RKO (cell line): ENCODE measurements at places on chromosomes 1 and 21.

GRCh38 chr1:207670192-207670591 is 25.3 kb downstream of the CR1L start:
- DNase-seq, result no peak

GRCh38 chr21:34911360-34911759 is 137.7 kb downstream of the RUNX1 start:
- no peak for DNase-seq

- DNase-seq, result peak; percentile 39
These were observed 191.2 kb downstream of the RERE start for GRCh38 chr1:8625981-8626898.

DNA sequence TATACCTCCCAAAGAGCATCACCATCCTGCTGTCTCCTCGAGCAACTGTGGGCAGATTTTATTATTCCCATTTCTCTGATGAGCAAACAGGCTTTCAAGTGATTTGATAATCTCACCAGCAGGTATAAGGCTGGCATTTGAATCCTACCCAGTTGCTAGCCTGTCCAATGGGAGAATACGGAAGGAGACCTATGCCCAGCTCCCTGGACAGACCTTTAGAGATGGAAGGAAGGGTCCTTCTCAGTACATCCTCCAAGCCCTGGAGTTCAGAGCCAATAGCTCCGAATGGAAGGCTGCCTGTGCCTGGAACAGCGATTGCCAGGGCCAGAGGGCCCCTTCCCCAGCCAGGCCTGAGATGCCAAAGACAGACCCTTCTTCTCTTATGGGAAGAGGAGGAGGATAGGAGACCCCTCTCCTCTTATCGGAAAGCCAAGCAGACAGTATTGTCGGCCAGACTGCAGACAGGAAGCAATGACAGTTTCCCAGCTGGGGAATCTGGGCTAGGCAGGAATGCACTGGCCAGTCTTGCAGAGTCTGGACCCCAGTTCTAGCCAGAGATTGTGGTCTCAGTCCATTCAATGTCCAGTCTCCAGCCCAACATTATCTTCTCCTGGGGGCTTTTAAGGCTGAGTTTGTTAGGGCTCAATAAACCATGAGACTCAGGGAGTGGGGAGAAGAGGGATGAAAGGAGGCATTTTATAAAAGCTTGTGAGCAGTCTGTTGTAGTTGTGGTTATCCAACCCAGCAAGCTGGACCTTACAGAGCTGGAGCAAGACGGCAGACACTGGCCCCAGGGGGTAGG is 2.0 kb downstream of the IFFO2 start:
- peak; percentile 24 for DNase-seq

GRCh38 chr1:20366056-20366462 is 75.4 kb downstream of the VWA5B1 start:
- no peak for DNase-seq

DNA sequence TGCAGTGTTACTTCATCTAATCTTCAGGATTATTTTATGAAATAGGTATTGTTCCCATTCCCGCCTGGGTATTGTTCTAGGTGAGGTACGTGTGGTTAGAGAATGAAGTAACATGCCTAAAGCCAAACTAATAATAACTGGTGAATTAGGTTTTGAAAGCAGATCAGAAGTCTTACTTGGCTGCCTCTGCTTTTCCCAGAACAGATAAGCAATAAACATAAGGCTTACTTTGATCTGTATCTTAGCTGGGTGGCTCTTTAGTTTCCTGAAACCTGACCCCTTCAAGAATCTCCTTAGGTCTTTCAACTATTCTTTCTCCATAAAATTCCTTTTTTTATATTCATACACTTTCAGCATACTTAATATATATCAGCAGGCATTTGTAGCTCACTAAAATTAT is 65.3 kb downstream of the VAV3 start:
- no peak for DNase-seq

DNA sequence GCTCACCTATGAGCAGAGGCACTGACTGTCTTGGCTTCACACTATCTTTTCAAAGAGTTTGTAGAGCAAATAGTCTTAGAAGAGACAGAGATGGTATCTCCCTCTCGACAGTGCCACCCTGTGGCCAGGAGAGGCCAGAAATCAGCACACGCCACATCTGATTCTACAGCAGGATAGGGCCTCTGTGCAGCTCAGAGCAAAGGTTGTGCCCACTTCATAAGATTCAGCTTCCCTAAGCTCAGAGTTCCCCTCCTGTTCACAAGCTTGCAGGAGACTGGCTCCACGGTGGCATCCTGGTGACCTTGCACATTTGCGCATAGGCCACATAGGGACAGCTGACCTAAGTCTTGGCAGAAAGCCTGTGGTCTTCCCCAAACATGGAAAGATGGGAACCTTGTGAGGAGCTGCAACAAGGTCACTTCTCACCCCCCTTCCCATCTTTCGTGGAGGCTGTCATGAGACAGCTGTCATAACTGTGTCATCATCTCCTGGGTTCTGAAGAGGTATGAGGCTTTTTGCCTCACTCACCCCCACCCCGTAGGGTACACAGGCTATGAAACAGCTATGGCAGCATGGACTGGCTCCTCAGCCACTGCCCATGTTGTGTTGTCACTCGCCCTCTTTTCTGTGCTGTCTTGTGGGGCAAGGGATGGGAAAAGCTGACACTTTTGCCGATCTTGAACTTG is 3.0 kb downstream of the ITLN2 start:
- peak; percentile 37 for DNase-seq

GRCh38 chr21:17560377-17561025 is 47.7 kb downstream of the CXADR start:
- DNase-seq, result no peak

- DNase-seq, result no peak
These were observed 165.5 kb upstream of the NR5A2 start for GRCh38 chr1:199862047-199862446.

GRCh38 chr1:231241750-231242149 is 738 bp downstream of the GNPAT start:
- DNase-seq, result peak; percentile 22

DNA sequence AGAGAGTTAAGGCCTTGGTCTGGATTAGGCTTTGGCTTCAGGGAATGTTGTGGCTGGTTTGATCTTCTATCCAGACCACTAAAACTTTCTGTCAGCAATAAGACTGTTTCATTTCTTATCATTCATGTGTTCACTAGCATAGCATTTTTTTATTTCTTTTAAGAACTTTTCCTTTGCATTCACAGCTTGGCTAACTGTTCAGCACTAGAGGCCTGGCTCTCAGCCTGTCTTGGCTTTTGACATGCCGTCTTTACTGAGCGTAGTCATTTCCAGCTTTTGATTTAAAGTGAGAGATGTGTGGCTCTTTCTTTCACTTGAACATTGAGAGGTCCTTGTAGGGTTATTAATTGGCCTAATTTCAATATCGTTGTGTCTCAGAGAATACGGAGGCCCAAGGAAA is 62.5 kb downstream of the RNF220 start:
- DNase-seq, result no peak

DNA sequence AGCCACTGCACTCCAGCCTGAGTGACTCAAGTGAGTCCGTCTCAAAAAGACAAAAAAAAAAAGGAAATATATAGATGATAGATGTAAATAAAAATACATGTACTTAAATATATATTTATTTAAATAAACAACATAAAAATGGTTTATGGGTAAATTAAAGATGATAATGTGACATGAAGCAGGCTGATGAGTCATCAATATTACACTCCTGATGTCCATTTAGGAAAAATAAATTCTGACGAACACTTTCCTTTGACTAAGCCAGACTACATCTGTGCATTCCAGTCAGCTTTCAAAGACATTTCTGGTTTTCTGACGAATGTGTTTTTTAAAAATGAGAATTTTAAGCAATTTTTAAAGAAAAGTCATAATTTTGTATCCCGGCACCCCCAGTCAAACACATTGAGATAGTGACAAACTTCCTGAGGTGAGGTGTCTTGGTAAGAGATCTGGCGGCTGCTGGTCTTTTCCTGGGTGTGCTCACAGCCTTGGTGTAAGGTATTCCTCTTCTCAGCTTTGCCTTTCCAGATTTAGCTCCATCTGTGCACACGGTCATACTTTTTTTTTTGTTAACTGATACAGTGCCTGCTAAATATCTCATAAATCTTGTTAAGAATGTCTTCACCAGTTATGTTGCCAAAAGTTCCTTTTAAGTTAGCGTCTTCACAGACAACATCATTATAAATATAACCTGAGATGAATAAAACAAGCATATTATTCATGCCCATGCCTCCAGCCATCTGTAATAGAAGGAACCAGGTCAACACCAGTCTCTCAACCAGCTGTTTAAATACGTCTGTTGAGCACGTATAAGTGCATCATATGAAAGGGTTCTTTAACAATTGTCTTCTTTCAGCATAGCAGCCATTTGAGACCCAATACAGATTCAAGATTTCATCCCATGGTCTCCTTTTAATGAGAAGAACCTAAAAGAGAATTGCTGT is 214.5 kb upstream of the PLD5 start:
- no peak for DNase-seq
